ENCODE measurements at places on chromosomes 12 and 14.

GRCh38 chr14:103818422-103818821 is 29.0 kb downstream of the PPP1R13B start:
- DNase-seq, result no peak

- no peak for DNase-seq
These were observed 14.4 kb downstream of the RASSF9 start for GRCh38 chr12:85821759-85822158.

GRCh38 chr14:74660167-74660566 is 48.1 kb upstream of the LTBP2 start:
- DNase-seq, result no peak

- no peak for DNase-seq
These were observed 173.7 kb downstream of the STXBP6 start for GRCh38 chr14:24875991-24876878.

DNA sequence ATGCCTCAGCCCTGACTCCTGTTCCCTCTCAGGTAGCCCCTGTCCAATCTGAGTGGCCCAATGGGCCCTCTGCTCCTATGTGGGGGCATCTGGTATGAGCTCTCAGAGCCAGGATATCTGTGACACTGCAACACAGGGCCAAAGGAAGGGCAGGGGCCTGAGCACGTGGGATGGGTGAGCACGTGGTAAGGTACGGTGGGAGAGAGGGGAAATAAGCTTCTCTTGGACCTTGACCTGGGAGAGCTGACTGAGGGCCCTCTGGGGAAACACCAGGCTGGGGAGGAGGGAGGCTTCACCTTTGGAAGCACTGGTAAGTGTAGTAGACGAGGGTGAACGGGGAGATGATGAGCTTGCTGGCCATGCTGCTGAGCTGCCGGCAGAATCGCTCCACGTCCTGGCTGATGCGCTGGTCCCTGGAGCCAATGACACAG is 6.7 kb downstream of the ABCD4 start:
- DNase-seq, result no peak

GRCh38 chr14:99616832-99617800 is 13.1 kb upstream of the CCDC85C start:
- no peak for DNase-seq

GRCh38 chr14:59507752-59508103 is 23.4 kb downstream of the JKAMP start:
- no peak for DNase-seq

GRCh38 chr14:32826404-32827082 is 112.1 kb upstream of the NPAS3 start:
- DNase-seq, result peak; percentile 0

DNA sequence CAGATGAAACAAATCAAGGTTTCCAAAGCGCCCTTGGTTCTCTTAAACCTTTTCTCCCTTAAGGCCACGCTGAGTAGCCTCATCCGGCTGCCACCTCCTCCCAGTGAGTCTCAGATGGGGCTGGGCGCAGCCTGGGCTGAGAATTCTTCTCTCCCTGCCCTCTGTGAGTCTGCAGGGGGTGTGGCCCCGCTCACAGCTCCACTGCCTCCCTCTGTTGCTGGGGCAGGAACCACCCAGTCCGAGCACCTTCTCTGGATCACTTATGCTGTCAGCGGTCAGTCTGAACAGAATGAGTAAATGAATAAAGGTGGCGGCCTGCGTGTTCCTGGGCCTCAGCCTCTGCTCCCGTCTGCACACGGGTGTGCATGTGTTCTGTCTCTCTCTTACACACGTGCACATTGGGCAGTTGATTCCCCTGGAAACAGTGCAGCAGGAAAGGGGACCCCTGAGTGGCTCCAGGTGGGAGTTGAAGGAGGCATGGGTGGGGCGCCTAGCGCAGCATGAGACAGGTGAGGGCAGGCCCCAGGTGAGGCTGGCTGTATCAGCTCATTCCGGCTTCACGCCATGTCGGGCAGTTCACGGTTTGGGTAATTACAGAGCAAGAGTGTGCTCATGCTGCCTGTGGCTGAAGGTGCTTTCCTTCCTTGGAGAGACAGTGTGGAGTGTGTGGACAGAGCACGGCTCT is 4.3 kb downstream of the PAPLN start:
- DNase-seq, result no peak

DNA sequence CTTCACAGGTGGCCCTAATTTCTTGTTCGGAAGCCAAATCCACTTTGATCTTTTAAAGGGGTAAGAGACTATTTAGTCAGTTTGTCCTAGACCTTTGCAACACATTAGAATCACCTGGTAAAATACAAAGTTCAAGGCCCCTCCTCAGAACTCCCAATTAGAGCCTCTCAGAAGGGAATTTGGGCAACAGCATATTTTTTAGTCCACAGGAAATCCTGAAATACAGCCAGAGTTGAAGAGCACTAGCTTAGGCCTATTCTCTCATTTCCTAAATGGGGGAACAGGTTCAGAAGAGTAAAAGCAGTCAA is 151.3 kb upstream of the FSCB start:
- no peak for DNase-seq

GRCh38 chr12:123533672-123534643 is at the start of gene RILPL1:
Gene RILPL1 (minus strand): TSS chr12:123533719. CDS start chr12:123533482, 237 bp downstream.
- peak; percentile 48 for DNase-seq

DNA sequence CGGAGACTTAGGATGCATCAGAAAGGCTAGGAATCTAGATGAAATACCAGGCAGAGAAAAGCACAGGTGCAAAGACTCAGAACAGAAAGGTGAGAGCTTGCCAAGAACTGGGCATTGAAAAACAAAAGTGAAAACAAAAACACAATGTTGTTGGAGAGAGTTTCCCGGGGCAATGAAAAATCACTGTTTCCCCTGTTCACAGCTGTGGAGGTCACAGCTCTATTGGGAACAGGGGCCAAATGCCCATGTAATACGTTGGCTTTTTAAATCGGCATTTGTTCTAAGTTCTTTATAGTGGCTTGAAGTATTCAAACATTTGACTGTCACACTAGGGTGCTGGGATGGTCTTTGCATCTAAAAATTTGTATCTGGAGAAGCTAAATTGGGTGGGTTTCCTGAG is 108.3 kb downstream of the SLC15A4 start:
- peak; percentile 38 for DNase-seq

- DNase-seq, result no peak
These were observed 90.1 kb upstream of the DAAM1 start for GRCh38 chr14:59098377-59098776.

- no peak for DNase-seq
These were observed 626.6 kb upstream of the TMEM132C start for GRCh38 chr12:127640181-127640886.

GRCh38 chr12:119838826-119839600 is 38.1 kb downstream of the CIT start:
- no peak for DNase-seq

GRCh38 chr14:55458800-55459515 is 18.5 kb upstream of the TBPL2 start:
- DNase-seq, result peak; percentile 68

- no peak for DNase-seq
These were observed 48.7 kb downstream of the ESR2 start for GRCh38 chr14:64245491-64245890.

DNA sequence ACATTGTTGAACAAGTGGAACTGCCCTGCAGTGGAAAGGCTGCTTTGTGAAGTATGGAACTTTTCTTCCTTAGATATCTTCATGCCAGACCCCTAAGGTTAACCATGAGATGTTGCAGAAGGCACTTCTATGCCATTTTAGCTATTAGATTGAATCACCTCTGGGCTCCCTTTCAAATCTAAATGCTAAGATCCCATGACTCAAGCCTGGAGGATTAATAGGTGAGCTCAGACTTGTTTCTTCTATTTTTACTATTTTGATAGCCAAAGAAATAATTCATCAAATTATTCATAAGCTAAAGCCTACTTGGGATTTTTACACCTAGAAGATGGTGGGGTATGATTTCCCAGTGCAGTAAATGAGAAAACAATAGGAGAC is 64.3 kb downstream of the DAD1 start:
- DNase-seq, result no peak

GRCh38 chr14:101131451-101131916 is 228.0 kb upstream of the RTL1 start:
- DNase-seq, result no peak

GRCh38 chr14:22545842-22546721 is 42.9 kb downstream of the DAD1 start:
- no peak for DNase-seq

DNA sequence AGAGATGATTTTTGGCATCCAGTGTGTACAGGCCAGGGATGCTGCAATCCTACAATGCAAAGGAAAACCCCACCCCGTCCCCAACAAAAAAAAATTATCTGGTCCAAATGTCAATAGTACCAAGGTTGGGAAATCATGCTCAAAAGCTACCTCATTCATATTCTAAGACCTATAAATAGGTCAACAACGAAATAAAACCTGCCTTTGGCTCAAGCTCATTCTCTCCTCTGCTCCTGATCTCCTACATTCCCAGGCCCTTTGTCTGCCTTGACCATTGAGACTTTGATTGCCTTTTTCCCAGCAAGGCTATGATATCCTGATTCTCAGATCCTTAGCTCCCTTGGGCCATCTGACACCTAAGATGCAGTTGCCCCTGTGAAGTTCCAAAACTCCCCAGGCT is 30.0 kb downstream of the ANKS1B start:
- DNase-seq, result no peak

DNA sequence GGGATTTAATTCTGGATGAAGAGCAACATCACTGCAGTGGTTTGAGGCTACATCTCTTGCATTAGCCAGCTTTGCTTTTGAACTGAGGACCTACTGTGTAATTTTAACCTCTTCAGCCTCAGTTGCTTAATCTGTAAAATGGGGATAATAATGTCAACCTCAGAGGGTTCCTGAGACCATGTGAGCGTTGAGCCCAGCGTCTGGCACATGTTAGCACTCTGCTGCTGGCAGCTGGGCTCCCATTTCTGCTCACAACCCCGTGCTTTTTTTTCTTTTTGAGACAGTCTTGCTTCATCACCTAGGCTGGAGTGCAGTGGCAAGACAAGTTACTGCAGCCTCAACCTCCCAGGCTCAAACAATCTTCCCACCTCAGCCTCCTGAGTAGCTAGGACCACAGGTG is 31.6 kb downstream of the TESC start:
- no peak for DNase-seq

DNA sequence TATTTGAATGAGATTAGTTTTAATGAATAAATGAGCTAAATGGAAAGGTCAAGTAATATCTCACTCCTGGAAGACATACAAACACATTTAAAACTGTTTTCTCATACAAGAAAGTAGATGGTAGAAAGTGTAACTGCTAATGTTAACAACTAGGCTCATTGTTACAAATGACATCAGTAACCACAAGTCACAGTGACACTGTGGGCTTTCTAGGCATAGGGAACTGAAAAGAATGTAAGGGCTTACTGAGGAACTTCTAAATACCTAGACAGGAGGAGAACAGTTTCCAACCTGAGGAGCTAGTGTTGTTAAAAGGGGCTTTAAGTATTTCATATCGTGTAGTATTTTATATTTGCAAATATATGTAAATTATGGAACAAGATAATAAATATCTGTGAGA is 17.5 kb upstream of the ERGIC2 start:
- DNase-seq, result peak; percentile 8

DNA sequence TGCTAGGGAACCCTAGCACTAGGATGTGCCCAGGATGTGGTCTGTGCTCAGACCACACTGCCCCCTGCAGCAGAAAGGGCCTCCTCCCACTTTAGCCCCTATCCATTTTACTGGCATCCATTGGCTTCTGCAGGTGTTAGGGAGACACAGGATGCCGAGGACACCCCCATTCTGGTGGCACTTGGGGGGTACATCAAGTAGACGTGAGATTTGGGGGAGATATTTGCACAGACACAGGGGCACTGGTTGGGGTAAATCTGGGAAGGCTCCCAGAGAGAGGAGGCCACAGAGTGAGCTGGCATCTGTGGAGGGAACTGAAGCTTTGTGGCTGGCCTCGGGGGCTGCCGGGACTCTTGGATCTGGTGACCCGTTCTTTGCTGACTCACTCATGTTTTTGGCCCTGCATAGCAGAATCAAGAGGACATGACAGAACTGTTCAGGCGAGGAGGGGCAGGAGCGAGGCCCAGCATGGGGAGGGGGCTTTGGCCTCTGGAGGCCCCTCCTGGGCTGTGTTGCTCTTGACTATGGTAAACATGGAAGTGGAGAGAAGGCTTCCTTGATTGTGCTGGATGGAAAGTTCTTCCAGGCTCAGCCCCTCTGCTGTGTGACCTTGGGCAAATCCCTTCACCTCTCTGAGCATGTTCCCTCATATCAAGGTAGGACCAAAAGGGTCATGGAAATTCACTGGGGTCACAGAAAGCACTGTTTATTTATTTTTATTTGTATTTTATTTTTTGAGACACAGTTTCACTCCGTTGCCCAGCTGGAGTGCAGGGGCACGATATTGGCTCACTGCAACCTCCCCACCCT is 1.8 kb downstream of the PLBD2 start:
- DNase-seq, result no peak

GRCh38 chr14:85533023-85533860 is 3.3 kb downstream of the FLRT2 start:
- no peak for DNase-seq

DNA sequence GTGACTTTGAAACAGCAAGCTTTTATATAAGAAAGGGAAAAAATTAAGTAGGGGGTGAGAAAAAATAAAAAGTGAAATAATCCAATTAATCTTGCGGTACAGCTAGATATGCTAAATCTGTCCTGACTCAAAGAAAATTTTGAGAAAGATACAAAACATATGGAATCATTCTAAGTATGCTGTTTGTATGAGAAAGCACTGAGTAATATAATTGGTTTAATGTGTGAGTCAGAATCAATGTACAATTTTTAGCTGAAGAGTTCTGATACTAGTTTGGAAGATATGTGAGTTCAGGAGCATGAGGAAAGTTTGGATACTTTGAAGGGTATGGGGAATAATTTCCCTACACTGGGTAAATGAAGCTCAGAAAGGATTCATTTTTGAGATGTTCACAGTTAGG is 190.9 kb upstream of the RASSF8 start:
- DNase-seq, result no peak

- peak; percentile 44 for DNase-seq
These were observed 457.7 kb upstream of the SYT1 start for GRCh38 chr12:78406828-78407227.

DNA sequence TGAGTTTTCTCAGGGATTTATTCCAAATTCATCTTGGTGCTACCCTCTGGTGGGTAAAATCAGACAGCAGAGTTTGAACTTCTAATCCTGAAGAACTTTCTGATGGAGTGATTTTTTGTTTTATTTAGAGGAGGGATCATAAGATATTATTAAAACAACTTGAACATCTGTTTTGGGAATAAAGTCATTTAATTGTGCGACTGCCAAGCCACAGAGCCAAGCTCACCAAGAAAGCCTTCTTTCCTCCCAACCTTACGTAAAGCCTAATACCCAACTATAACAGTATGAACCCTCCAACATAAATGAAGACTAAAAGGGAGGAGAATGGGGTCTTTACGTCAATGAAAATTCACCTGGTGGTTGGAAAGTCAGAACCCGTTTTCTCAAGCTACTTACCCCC is 205.5 kb upstream of the IGF1 start:
- DNase-seq, result no peak

GRCh38 chr12:95231190-95231589 is 13.6 kb downstream of the VEZT start:
- DNase-seq, result no peak

All from GM12865 (cell line).